ENCODE measurements at places on chromosomes 11 and 22.
A peak's percentile ranks its signal among the peaks of the same experiment; 100 is the strongest.

DNA sequence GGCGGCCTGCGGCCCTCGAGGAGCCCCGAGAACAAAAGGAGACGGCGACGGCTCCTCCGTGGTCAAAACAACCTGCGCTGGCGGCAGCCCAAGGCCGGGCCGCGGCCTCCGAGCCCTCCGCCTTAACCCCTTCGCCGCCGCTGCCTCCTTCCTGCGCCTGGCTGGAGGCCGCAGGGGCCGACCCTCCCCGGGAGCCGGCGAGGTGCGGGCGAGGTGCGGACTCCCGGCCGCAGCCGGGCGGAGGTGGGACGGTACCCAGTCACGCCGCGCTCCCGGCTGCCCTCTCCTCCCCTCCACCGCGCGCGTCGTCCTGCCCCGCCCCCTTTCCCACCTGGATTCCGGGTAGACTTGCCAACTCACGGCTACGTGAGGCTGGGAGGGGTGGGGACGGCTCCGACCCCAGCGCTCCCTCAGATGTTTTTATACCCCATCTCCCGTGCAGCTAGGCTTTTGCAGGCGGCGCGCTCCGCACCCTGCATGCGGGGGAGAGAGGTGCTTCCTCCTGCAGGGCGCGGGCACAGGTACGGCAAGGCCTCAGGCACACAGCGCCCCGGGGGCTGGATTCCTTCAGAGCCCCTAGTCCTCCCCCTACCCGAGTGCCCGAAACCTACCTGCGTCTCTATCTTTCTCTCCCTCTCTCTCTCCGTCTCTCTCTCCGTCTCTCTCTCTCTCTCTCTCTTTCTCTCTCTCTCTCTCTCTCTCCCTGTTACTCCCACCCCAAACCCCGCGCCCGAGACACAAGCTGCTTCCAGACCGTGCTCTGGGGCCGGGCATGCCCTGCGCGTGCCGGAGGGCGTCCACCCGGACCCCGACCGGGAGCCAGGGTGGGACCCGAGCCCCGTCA is 2.0 kb downstream of the PDGFB start:
- DNase-seq = no peak

- no peak for DNase-seq
These were observed 168.5 kb downstream of the ARHGAP42 start for GRCh38 chr11:100855466-100856067.

DNA sequence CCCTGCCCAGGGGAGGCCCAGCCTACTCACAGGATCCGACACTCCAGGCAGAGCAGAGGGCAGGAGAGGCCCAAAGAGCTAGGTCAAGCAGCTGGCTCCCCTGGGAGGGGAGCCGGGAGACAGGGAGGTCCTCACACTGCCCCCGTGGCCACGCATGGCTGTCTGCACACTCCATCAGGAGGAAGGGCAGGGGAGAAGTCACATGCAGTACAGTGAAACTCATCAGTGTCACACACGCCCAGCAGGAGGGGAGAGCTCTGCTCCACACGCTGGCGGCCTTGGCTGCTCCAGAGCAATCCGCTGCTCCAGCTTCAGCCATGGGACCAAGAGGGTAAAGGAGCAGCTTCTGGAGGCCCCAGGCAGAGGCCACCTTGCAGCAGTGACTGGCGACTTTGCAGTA is 14.3 kb downstream of the TCIRG1 start:
- no peak for DNase-seq

- no peak for DNase-seq
These were observed 83.6 kb upstream of the CRTAM start for GRCh38 chr11:122754553-122755322.

- no peak for DNase-seq
These were observed 4.6 kb downstream of the PRSS23 start for GRCh38 chr11:86804951-86805350.

GRCh38 chr11:10096987-10097386 is 197.0 kb downstream of the SBF2 start:
- DNase-seq = no peak

DNA sequence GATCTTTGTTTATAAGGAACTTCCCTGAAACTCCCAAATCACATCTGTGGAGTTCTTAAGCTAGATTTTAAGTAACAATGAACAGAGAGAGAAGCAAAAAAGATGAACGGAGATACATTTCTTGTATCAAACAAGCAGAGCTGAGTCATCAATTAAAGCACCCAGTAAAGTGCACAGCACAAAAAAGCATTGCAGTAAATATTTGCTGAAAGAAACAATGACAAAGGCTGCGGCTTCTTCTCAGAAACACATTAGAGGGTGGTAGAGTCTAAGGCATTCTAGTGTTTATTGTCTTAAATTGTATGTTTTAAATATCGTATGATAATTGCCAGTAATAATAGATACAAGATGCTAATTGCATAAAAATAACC is 941.6 kb upstream of the CHORDC1 start:
- DNase-seq = no peak

DNA sequence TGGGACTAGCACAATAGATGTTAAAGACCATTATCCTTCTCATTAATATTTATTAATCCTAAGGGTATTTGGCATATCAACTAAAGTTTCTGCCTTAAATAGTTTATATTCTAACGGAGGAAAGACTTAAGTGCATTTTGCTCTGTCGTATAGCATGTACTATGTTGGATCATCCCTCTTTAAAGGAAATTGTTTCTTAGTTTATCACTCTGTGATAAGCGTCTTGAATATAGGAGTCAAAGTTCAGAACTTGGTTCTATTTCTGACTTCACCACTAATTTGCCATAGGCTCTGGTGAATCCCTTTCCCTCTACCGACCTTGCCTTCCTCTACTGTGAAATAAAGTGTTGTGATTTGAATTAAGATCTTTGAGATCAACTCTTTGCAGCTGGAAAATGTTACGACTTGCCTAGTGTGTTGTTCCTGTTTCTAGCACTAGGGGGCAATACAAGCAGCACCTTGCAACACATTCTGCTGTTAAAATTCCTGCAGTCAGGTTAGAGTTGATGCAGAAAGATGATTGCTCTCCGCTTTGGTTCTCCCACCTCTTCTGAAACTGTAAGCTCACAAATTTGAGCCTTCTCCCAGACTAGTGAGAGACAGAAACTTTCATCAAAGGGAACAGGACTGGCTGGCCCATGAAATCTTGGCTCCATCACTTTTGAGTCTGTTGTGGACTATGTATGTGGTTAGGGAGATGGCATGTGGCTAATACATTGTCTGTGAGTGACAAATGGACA is 27.8 kb upstream of the ZNRF3 start:
- DNase-seq = peak; percentile 20

GRCh38 chr11:10762185-10762584 is 11.1 kb downstream of the CTR9 start:
- DNase-seq = no peak

DNA sequence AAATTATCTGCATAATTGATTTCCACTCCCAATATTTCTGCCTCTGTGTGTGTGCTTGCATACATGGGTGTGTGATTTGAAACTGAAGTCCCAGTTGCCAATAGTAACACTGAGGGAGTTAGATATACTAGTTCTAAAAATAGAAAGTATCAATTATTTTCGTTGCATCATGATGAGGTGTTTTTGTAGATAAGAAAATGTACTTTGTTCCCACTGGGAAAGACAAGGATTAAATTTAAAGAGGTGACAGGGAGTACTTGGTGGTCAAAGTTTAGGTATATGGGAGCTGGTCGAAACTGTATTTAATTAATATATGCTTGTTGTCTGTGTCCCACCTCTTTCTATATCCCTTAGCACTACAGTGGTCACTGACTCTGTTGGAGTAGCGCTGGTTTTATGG is 444.5 kb downstream of the NELL1 start:
- DNase-seq = no peak

DNA sequence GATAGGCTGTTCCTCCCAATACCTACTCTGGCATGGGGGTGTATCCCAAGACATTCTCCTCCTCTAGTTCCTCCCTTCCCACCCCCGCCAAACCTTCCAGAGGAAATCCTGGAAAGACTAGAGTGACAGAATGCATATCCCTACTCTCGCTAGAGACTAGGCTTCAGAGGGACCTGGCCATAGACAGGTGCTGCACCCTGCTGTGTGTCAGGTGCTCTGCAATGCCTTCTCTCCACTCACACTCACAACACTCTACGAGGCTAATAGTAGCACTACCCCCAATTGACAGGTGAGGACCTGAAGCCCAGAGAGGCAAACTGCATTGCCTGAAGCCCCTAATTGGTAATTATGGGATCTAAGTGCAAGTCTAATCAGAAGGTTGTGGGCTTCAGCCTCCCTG is 46.2 kb upstream of the LMO1 start:
- no peak for DNase-seq

DNA sequence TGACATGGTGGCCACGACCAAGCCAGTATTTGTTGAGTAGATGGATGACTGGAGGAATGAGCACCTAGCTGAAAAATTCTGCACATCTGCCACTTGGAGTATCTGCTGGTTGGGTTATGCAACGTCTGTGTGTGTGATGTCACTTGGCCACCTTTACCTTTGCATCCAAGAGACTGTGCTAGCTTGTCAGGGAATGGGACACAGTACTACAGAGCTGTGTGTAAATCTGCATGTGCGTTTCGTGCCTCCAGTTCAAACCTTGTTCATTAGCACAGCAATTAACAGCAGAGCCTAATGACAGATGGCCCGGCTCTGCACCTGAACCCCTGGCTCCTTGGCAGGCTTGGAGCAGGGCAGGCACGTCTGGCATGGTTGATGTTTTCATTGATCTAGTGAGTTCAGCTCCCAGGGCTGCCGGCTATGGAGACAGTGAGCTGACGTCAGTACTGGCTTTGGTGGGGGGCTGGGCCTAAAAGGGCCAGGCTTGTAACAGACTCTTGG is 188.4 kb upstream of the NAV2 start:
- no peak for DNase-seq

DNA sequence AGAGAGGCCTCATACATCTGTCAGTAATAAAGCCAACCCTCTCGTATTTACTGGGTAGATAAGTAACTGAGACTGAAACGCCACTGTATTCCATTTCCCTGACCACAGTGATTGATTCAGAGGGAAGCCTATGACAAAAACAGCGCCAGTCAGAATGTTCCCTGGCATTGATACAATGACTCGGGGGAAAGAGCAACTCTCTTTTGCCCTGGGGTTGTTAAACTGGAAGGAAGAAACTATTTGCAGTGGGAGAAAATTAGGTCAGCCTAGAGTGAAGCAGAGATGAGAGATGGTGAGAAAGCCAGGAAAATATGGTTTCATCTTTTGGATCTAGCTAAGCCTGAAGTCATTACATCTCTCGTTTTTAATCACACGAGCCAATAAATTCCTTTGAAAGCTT is 48.6 kb upstream of the RBFOX2 start:
- DNase-seq = no peak

DNA sequence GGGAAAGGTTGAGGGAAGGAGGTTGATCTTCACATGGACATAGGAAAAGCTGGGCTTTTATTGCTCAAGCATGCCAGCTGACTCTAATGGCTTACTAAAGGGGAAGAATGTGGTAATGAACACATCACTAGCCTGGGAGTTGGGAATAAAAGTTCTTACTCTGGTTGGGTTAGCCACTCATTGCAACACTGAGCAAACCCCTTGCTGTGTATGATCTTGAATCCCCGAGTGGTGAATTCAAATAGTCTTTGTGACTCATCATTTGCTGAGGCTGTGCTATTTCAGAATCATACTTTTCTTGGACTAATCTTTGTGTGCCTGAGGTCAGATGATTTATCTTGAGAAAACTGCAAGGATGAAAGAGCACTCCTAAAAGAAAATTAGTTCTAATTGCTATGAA is 304.1 kb upstream of the ANO5 start:
- DNase-seq = no peak
